ENCODE measurements at places on chromosomes 6 and 20.

- DNase-seq: no peak
These were observed 36.2 kb downstream of the FOXO3 start for GRCh38 chr6:108596956-108597355.

- DNase-seq: no peak
These were observed 13.1 kb downstream of the VSTM2L start for GRCh38 chr20:37915800-37916570.

GRCh38 chr20:39745380-39745779 lies 783.2 kb downstream of the DHX35 start:
- DNase-seq: no peak

DNA sequence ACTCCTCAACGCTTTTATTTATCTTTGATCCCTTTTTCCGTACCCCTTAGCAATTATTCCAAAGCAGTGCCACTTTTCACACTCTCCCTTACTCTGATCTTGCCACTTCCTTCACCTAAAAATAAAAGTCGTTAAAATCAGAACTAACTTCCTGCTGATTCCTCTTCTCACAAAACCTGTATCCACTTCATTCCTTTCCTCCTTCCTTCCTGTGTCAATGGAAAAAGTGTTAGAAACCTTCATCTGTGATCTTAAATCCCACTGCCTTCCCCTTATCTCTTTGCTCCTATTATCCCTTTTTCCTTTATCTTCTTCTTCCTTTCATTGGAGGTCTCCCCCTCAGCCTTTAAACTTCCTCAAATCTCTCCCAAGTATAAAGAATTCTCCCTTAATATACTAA lies 49.2 kb downstream of the GOPC start:
- no peak for DNase-seq

DNA sequence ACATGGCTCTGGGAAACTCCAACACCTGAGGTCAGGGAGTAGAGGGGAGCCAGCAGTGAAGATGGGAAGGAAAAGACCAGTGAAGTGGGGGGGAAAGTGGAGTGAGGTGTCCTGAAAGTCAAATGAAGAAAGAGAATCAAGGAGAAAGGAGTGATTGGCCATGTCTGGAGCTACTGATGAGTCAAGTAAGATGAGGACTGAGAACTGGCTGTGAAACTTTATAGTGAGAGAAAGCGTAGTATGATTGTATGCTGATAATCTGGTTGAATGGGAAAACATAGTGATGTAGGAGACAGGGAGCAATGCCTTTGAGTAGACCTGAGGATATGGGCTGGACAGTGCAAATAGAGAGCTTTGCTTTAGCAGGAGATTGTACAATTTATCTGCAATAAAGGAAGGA lies 183.6 kb upstream of the GMDS start:
- DNase-seq: no peak

DNA sequence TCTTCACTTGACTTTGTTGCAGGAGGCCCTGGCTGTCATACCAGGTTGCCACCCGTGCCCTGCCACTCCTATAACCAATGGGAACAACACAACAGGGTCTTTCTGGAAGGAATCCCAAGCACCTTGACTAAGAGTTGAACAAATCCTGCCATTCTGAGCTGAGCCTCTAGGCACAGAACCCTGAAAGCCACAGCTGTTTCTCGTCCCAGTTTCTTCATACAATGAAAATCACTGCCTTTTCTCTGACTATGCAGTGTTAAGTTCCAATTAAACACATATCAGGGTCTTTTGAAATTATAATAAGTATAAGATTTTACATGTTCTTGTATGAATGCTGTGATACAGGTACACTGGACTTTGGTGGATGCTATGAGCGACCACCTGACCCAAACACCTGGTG lies 54.4 kb downstream of the RIPOR2 start:
- no peak for DNase-seq

- DNase-seq: no peak
These were observed 129.4 kb downstream of the CDH26 start for GRCh38 chr20:60087563-60088105.

DNA sequence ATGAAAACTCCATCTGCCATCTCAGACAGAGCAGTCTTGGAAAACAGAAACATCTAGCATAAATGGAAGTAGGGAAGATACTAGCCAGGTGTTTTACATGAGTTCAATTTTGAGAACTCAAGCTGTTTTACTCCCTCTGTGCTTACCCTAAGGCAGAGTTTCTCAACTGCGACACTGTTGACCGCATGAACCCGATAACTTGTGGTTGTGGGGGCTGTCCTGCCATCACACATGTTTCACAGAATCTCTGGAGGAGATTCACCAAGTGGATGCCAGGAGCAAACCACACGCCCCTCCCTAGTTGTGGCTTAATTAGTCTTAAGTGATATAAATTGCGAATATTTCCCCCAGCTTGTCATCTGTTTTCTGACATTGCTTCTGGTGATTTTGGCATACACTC lies 2.3 kb upstream of the SERPINB6 start:
- DNase-seq: no peak

DNA sequence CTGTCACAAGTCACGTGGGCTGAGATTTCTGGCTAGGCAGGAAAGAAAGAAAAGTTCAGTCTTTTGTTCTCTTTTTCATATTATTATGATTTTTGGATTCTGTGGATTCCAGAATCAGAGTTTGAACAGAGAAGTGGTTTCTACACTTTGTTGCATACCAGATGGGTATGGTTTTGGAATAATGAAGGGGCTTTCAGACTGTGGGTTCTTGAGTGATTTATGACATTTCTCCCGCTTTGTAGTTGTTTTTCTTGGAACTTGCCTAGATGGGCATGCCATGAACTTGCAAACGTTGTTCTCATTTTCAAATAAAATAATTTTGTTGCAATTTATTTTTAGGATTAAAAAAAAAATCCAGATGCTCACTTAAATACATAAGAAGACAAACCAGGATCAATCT lies 34.4 kb downstream of the CBFA2T2 start:
- DNase-seq: no peak

- no peak for DNase-seq
These were observed 18.8 kb upstream of the CLPSL2 start for GRCh38 chr6:35757456-35758123.

GRCh38 chr20:20690676-20691476 lies 21.6 kb downstream of the RALGAPA2 start:
- no peak for DNase-seq

DNA sequence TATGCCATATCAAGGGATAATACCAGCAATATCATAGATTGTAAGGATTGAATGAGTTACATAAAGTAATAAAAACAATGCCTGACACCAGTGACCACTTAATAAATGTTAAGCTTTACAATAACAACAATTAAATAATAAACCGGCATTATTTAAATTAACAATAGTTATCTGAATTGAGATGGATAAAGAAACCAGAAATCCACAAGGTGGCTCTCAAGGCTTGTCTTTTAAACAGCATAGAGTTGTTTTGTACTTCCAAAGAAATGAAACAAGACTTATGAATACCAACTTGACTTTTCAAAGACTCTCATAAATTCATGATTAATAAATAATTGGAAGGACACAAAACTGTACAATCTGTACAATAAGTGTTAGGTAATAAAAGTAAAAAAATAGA lies 203.1 kb downstream of the ASCC3 start:
- peak; percentile 29 for DNase-seq

DNA sequence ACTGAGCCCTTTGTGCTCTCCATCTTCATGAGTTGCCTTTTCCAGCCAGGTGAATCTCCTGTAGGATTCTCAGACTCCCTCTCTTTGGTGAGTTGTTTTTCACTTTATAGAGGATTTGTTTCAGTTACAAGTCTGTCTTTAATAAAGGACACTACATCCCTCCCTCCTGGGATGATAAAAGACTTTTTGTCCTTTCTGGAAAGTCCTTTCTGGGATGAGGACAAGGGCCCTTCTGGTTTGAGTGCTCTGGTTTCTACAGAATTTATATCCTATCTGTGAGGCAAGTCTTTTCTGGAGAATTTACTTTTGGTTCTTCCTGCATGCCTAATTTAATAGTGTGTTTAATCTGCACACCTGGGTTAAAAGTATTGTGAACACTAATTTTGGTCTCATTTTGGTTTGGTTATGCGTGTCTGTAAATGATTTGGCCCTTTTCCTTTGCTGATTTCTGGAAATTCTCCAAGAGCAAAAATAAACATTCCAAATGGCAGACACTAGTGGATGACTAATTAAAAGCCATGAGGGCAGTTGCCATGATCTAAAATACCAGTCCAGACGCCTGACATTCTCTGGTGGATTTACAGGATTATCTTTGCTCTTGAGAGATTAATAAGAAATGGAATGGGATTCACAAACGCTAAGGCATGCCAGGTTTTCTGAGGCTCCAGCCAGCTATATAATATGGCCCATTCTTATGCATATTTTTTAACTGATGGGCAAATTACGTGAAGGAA lies 44.8 kb downstream of the TCP11 start:
- no peak for DNase-seq

- no peak for DNase-seq
These were observed at the start of gene ARFGEF3 for GRCh38 chr6:138161338-138162110. TSS of gene ARFGEF3 (plus strand) at chr6:138161939. CDS start at chr6:138162087, 148 bp downstream.

GRCh38 chr6:92110403-92110802 lies 1309.0 kb downstream of the EPHA7 start:
- no peak for DNase-seq

- no peak for DNase-seq
These were observed 84.0 kb downstream of the TASP1 start for GRCh38 chr20:13554706-13555105.

DNA sequence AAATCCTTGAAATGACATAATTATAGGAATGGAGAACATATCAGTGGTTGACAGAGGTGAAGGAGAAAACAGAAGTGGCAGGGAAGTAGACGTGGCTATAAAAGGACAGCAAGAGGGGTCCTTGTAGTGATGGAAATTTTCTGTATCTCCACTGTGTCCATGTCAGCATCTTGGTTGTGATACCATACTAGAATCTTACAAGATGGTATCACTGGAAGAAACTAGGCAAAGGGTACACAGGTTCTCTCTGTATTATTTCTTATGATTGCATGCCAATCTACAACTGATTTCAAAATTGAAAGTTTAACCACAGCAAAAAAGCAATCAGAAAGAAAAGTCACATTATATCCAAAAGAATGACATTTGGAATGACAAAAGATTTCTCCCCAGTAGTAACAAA lies 16.4 kb upstream of the ZC3H12D start:
- no peak for DNase-seq
